ENCODE measurements at places on chromosomes 13 and 19.

- no peak for DNase-seq
Observed at GRCh38 chr13:44487989-44488388, 88.1 kb downstream of the TSC22D1 start.

GRCh38 chr19:7515110-7515644 lies 726 bp upstream of the ZNF358 start:
- no peak for DNase-seq

DNA sequence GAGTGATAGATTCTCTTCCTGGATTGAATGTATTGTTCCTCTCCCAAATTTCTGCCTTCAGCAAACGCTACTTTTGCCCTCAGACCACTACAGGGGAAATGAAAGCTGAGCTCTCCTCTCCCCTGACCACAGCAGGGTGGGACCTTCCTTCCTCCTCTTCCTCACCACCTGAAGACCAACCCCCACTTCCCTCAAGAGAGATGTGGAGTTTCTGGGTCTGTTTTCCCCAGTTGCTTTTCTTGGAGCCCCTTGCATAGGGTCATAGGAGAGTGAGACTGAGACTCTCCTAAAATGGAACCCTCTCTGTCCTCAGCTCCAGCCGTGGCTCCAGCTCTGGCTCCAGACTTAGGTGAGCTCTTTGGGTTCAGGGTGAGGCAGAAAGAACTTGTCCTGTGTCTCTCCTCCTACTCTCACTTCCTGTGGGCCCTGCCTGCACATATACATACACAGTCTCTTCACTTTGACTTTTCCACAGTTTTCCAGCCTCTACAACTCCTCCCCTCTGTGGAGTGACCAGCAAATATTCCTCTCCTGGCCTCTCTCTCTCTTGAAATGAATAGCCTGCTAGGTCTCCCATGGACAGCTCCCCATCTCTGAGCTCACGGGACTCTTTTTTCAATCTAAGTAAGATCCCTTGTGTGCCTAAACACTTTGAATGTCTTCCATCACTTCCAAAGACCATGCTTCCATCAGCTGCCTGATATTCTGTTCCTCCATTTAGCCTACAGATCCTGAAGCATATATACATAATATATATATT lies 19.2 kb upstream of the ZNF175 start:
- DNase-seq = no peak

DNA sequence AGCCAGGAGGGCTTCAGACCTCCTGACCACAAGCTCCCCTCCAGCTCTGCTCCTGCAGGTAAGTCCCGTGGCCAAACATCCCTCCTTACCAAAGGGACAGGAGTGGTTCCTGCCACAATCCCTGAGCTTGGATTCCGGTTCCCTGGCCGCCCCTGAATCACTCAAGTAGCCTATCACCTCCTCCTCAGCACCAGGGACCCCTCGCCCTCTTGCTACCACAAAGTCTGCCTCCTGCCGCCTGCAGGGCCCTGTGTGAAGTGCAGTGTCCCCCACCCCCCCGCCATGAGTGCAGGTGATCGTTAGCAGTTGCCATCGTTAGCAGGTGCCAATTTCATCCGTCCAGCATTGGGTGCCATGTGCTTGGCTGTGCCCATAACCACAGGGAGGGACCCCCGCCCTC lies 40.8 kb upstream of the RANBP3 start:
- DNase-seq = no peak

- no peak for DNase-seq
Observed at GRCh38 chr19:40267601-40267997, 17.5 kb downstream of the AKT2 start.

GRCh38 chr13:31221057-31221456 lies 21.3 kb downstream of the B3GLCT start:
- no peak for DNase-seq

- no peak for DNase-seq
Observed at GRCh38 chr13:84207509-84207908, 325.2 kb upstream of the SLITRK1 start.

GRCh38 chr19:46296722-46297461 lies at the start of gene HIF3A:
HIF3A (plus strand) TSS chr19:46297042; CDS start chr19:46297077, 35 bp downstream.
- DNase-seq = no peak

GRCh38 chr13:27556109-27556508 lies 64.2 kb downstream of the LNX2 start:
- no peak for DNase-seq

DNA sequence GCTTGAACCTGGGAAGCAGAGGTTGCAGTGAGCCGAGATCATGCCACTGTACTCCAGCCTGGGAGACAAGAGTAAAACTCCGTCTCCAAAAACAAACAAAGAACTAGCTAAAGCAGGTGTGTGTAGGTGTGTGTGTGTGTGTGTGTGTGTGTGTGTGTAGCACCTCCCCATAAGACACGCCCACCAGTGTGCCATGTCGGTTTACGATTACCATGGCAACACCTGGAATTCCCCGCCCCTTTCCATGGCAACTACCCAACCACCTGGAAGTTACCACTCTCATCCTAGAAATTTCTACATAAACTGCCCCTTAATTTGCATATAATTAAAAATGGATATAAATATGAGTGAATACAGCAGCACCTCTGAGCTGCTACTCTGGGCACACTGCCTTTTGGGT lies 80.9 kb upstream of the ADGRE5 start:
- no peak for DNase-seq

- DNase-seq = no peak
Observed at GRCh38 chr13:51742031-51742430, 61.9 kb downstream of the DHRS12 start.

GRCh38 chr13:29936051-29936813 lies 85.8 kb upstream of the UBL3 start:
- DNase-seq = no peak
